ENCODE measurements at places on chromosomes 6 and 20.

DNA sequence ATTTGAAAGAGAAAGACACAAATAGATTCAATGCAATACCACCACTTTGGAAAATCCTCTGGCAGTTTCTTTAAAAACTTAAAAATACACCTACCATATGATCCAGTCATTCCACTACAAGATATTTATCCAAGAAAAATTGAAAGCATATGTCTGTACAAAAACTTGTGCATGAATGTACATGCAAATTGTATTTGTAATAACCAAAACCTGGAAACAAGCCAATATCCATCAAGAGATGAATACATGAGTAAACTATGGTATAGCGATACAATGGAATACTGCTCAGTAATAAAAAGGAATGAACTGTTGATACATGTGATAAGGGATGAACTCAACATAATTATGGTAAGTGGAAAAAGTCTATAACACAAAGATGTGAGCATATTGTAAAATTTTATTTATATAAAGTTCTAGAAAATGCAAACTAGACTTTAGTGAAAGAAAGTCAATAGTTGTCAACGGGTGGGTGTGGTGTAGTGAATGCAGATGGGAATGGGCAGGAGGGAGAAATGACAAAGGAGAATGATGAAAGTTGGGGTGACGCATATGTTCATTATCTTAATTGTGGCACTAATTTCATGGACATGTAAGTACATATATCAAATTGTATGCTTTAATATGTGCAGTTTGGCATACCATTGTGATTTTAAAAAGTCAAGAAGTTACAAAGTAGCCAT is 347.5 kb downstream of the SAMD5 start:
- DNase-seq: no peak

GRCh38 chr20:57091748-57092111 is 174.7 kb downstream of the BMP7 start:
- no peak for DNase-seq

DNA sequence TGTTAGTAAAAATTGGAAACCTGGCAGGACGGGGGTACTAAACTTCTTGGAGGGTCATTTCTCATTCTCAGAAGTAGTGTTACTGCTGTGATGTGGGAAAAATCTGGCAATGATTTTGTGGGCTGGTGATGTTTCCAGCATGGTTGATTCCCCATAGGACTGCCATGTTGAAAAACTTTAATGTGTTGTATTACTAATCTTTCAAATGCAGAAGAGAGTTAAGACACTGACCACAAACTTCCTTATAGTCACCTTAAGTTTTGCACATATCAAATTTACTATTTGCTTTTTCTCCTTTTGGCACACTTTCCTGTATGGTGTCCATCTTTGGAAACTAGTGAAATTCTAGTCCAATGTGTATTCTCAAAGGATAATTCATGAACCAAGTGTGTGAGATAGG is 236.2 kb upstream of the TAB2 start:
- DNase-seq: no peak

- no peak for DNase-seq
Observed at GRCh38 chr6:44829836-44830235, 442.3 kb downstream of the CDC5L start.

Measured in mucosa of descending colon (tissue), 3 donors.